Endothelial cell of umbilical vein (primary cell): ENCODE measurements at places on chromosomes 2 and 18. TPM values are rescaled to one million over a fixed set of nuclear protein-coding genes. Genes with fewer than 3 reads are reported as not detected.

- no peak for DNase-seq
Observed at GRCh38 chr2:19059076-19059475, 299.3 kb downstream of the OSR1 start.

DNA sequence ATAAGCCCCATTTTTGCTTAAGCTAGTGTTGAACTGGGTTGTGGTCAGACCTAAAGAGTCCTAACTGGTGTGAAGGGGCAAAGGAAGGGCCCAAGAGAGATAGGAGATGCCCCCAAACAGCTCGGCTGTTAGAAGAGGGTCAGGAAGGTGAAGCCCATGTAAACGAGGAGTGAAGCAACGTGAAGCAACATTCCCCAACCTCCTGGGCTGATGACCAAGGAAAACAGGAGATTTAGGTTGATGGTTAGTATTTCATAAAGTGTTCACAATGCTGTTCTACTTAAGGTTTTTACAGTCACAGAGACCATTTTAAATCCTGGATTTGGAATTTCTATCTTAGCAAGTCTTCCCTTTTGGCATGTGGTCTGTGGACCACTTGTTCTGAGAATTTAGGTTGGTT lies 144.0 kb upstream of the SERPINE2 start:
- DNase-seq, result no peak

- no peak for DNase-seq
Observed at GRCh38 chr2:71463342-71463654, 9.9 kb downstream of the DYSF start.

IL1RL1 gene
- 44.0 and 55.1 TPM in 2 replicates for total RNA-seq

GRCh38 chr2:181273986-181274385 lies 183.2 kb upstream of the ITGA4 start:
- no peak for DNase-seq

DNA sequence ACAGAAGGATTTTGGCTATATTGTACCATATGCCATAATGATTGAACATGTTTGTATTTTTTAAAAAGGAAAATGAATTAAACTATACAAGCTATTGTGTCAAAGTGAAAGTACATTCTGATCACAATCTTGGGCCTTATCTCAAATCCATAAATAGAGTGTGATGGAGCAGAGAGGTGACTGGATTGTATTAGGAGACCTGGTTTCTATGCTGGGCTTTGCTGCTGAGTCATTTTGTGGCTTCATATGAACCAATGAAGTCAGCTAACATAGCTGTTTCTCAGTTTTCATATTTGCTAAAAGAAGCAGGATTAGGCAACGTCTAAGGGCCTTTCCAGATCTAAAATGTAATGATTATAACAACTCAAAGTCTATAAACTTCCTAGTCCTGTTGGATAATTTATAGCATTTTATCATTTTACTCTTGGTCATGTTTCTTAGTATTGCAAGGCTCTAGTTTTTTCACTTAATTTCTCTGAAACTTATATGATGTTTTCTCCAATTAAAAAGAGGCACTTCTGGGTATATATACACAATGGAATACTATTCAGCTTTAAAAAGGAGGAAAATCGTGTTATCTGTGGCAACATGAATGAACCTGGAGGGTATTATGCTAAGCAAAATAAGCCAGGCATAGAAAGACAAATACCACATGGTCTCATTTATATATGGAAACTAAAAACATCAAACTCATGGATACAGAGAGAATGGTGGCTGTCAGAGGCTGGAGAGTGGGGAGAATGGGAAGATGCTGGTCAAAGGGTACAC lies 112.3 kb downstream of the MEP1B start:
- DNase-seq, result peak; percentile 34

- peak; percentile 54 for DNase-seq
Observed at GRCh38 chr2:169933124-169933711, 106.0 kb downstream of the UBR3 start.

- no peak for DNase-seq
Observed at GRCh38 chr18:63105636-63106316, 213.8 kb downstream of the BCL2 start.

DNA sequence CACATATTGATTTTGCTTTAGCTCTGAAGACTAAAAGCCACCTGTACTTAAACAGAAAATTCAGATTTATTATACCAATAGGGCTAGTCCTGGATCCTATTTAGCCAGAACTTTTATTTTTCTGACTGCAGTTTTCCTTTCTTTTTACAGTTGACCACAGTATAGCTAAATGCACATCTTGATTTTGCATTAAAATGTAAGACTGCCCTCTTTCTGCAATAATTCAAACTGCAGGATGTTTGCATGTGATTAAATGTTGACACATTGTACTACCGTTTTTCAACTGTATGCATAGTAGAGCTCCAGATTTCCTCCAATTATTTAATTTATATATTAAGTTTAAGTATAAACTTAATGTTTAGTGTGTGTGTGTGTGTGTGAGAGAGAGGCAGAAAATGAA lies 1262.9 kb downstream of the SUCLG1 start:
- DNase-seq, result peak; percentile 62

GRCh38 chr2:152437276-152438108 lies 102.5 kb downstream of the FMNL2 start:
- DNase-seq, result no peak

- DNase-seq, result no peak
Observed at GRCh38 chr2:148913492-148913891, 38.5 kb downstream of the KIF5C start.

SOWAHC gene
- 3.6 and 4.1 TPM in 2 replicates for total RNA-seq

DNA sequence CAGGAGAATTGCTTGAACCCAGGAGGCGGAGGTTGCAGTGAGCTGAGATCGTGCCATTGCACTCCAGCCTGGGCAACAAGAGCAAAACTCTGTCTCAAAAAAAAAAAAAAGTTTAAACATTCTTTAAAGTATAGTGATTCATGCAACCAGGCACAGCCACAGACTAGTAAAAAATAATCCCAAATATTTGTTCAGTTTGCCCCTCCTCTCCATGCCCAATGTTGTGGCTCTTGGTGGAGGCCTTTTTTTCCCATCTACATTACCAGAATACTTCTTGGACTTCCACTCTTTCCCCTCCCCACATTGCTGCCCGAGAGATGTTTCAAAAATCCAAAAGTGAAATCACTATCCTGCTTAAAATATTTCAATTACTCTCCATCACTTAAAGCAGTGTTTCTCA lies 5.1 kb upstream of the MALT1 start:
- DNase-seq, result no peak

DNA sequence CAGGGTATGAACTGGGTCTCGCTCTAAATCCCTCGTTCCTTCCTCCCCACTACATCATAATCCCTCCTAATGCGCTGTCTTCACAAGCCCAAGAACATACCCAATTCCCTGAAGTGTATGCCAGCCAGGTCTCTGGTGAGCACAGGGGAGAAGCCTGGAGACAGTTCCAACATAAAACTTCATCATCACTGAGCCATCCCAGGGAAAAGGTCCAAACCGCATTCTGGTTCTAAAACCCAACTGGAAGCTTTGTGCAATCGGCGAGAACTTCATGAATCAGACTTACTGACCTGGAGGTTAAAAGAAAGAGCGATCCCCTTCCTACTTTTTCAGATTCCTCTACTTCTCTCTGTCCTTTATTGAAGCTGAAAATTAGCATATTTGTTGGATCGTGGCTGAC lies 132.7 kb downstream of the ALPK2 start:
- no peak for DNase-seq

RAX gene
- total RNA-seq, result not detected in 2 replicates

GRCh38 chr18:5746844-5747243 lies 148.5 kb downstream of the TMEM200C start:
- DNase-seq, result no peak

CRYGD gene
- not detected in 2 replicates for total RNA-seq

CROCC2 gene
- total RNA-seq, result not detected in 2 replicates

CHST10 gene
- total RNA-seq, result 12.3 and 13.1 TPM in 2 replicates

KLHL29 gene
- total RNA-seq, result 10.6 and 12.7 TPM in 2 replicates

GRCh38 chr2:7627583-7627982 lies 710.4 kb downstream of the RNF144A start:
- no peak for DNase-seq

LYG2 gene
- not detected in 2 replicates for total RNA-seq

DNA sequence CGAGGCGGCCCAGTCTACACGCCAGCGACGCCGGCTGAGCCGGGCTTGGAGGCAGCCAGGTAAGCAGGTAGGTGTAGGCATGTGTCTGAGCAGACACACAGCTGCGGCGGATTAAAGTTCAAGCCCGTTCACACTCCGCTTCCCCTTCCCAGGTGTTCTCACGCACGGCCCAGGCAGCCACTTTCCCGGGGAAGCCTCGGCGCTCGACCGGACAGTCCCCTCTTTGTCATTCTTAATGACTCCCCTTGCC lies 367 bp downstream of the TGFA start:
- no peak for DNase-seq

GRCh38 chr2:101064868-101065549 lies 62.9 kb downstream of the RPL31 start:
- peak; percentile 68 for DNase-seq

C2orf49 gene
- 15.0 and 16.0 TPM in 2 replicates for total RNA-seq

CFAP221 gene
- not detected in 2 replicates for total RNA-seq

CHRNG gene
- total RNA-seq, result not detected in 2 replicates

GRCh38 chr18:50507120-50507590 lies 52.7 kb upstream of the MAPK4 start:
- DNase-seq, result no peak

CNDP1 gene
- not detected in 2 replicates for total RNA-seq

- no peak for DNase-seq
Observed at GRCh38 chr2:29035016-29035745, 39.1 kb downstream of the PCARE start.

SGO2 gene
- 19.7 and 20.5 TPM in 2 replicates for total RNA-seq
